ENCODE measurements at places on chromosomes 7 and 10. TPM values are rescaled to one million over a fixed set of nuclear protein-coding genes. Genes with fewer than 3 reads are reported as not detected.
A peak's percentile ranks its signal among the peaks of the same experiment; 100 is the strongest.

DNA sequence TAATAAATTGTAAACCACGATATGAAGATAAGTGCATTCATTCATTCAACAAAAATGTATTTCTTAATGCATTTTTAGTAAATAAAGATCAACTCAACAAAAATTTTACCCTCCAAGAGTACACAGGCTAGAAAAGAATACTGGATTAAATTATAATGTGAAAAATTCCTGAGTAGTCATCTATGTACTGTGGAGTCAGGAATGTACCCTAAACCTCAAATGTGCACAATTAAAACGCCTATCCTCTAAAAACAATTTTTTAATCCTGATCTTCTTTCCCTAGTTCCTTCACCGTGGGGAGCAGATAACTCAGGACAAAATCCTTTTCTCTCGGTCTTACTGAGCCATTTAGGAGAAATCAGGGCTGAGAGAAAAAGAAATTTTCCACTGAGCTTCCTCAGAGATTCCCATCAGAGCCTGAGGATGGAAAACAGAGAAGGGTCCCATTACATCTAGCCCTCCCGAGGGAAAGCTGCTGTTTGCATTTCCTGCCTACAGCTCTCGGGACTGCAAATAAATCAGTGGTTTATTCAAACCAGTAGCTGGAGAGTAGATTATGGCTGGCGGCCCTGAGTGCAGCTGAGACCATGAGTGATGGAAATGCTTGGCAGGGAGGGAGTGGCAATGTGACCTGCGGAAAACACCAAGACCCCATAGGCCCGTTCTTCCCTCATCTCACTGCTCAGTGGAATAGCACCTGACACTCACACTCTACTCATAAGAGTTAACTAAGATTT, 7.4 kb downstream of the TAS2R40 start:
- DNase-seq, result peak; percentile 68

DNA sequence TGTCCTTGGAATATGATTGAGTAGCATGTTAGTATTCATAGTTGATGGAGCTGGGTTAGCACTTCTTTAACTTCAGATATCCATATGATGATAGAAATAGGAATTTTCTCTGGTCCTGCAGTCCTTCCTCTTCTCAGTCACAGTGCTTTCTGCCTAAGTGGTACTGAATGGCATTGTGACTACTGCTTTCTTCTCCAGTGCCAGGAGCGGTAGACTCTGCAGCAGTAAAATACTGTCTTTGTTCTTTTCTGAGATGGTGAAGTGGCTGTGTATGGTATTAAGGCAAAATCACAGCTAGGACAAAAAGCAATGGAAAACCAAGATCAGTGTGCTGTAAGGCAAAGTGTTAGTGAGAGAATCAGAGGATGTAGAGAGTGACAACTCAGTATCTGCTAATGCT, 46.6 kb downstream of the C1GALT1 start:
- no peak for DNase-seq

DNA sequence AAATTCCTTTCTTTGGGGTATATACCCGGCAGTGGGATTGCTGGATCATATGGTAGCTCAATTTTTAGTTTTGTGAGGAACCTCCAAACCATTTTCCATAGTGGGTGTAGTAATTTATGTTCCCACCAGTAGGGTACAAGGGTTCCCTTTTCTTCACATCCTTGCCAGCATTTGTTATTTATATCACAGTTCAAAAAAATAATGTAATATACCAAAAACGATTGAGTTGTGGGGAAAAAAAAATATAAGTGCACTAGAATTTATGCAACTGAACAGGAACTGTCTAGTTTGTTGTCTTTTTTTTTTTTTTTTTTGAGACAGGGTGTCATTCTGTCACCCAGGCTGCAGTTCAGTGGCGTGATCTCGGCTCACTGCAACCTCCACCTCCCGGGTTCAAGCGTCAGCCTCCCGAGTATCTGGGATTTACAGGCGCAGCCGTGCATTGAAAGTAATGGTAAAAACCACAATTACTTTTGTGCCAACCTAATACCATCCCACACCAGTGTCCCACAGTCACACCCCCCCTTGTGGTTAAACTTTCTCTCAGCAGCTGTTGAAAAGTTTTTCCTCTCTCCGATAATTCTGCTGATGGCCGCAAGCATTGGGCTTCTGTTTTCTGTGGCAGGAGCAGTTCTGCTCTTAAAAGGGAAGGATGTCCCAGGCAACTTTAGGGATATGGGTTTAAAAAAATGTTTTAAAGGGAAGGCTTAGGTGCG, 6.8 kb upstream of the LAT2 start:
- DNase-seq, result peak; percentile 93

GRCh38 chr10:94361171-94361794, 1.5 kb downstream of the NOC3L start:
- DNase-seq, result peak; percentile 25

GRCh38 chr7:73831584-73831833, 713 bp downstream of the CLDN4 start:
- DNase-seq, result no peak

GRCh38 chr7:145394126-145394525, 558.3 kb upstream of the TPK1 start:
- DNase-seq, result no peak

- DNase-seq, result no peak
Observed at GRCh38 chr7:112876877-112877276, 86.7 kb upstream of the TMEM168 start.

GRCh38 chr10:98404571-98405359, 10.2 kb downstream of the PYROXD2 start:
- DNase-seq, result peak; percentile 85

- peak; percentile 41 for DNase-seq
Observed at GRCh38 chr7:133253519-133253875, 619 bp downstream of the EXOC4 start.

- DNase-seq, result no peak
Observed at GRCh38 chr10:4332764-4333458, 493.1 kb upstream of the AKR1E2 start.

KIN gene
- total RNA-seq, result 11.1 TPM

ZPBP gene
- not detected for total RNA-seq

HOXA6 gene
- total RNA-seq, result 2.1 TPM

SLC26A5 gene
- total RNA-seq, result not detected

FBXL13 gene
- total RNA-seq, result 0.63 TPM

FUOM gene
- total RNA-seq, result 20.1 TPM
